ENCODE measurements at places on chromosomes 1 and 21.

- DNase-seq, result no peak
Measured at GRCh38 chr1:230278871-230279582, 147.1 kb downstream of the PGBD5 start.

- DNase-seq, result no peak
Measured at GRCh38 chr1:199691540-199691939, 336.0 kb upstream of the NR5A2 start.

DNA sequence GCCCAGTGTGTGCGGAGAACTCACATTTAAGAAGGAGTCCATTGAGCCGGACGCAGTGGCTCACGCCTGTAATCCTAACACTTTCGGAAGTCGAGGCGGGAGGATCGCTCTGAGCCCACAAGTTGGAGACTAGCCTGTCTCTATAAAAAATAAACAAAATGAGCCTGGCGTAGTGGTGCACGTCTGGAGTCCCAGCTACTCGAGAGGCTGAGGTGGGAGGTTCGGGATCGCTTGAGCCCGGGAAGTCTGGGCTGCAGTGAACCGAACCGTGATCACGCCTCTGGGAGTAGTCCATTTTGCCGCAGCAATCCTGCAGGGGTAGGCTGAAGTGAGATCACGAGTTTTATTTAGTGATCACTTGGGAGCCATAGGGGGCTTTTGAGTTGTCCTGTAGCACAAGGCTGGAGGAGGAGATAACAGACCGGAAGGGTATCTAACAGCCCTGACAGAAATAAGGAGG lies 497 bp upstream of the FUCA1 start:
- no peak for DNase-seq

- no peak for DNase-seq
Measured at GRCh38 chr1:228919914-228920313, 184.6 kb downstream of the RHOU start.

DNA sequence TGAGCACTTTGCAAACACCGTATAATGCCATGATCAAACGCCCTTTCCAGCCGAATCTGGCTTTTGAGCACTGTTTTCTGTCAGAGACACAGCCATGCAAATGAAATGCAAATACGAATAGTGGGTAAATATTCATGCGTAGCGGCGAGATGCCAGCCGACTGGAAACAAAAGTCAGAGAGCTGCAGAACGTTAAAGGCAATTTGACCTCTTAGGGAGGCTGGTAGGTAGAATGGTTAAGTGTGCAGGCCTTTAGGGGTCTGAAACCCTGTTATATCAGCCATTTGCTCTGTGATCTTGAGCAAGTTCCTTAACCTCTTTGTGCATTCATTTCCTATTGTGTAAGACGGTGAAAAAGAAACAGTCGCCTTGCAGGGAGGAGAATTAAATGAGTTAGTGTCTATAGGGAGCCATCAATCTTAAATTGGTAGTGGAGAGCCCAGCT lies 6.5 kb upstream of the SDHB start:
- no peak for DNase-seq

DNA sequence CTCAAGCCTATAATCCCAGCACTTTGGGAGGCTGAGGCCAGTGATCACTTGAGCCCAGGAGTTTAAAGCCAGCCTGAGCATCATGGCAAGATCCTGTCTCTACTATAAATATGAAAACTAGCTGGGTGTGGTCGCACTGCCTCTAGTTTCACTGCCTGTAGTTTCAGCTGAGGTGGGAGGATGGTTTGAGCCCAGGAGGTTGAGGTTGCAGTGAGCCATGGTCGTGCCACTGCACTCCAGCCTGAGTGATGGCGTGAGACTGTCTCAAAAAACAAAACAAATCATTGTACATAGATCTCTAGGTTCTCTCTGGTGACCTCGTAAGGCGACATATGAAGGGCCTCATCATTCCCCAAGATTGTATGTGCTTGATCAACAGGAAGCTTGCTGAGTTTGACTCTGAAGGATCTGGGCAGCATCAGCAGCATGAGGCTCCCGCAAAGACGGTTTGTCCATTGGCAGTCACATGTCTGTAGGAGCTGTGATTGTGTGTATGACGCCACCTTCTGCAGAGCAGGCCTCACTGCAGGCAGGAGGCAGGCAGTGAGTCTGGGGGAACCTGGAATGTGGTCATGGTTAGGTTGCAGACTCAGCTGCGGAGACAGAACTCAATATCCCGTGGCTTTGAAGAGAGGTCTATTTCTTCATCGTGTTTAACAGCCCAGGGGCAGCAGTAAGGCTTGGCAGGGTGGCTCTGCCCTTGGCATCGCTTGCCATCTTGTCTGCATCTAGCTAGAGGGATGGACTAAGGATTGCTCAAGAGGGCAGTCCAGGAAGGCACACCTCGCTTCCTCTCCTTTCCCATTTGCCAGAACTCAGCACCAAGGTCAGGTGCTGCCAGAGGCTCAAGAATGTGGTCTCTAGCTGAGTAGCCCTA lies 14.0 kb downstream of the ATP5PO start:
- DNase-seq, result peak; percentile 35

DNA sequence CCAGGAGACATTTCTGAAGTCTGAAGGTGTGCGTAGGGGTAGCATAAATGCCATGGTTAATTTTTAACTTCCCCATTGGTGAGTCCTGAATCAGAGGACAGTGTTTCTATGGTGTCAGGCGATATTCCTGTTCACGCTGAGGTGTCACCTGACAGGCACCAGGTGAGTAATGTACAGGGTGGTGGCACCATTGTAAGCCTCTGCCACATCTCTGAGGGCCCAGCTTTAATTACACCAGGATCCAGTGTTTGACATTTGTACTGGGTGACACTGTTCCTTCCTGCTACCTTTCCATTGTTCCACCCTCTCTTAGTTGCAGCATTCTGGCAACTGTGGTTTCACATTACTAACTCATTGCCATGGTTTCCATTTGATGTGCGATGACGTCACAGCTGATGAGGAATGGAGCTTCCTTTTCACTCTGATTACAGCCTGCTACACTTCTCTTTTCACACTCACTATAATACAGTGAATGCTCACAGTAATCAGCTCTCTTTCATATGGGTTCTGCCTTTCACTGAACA lies 40.6 kb upstream of the MARK1 start:
- DNase-seq, result peak; percentile 2

- no peak for DNase-seq
Measured at GRCh38 chr1:228647523-228648444, 87.5 kb upstream of the RHOU start.

DNA sequence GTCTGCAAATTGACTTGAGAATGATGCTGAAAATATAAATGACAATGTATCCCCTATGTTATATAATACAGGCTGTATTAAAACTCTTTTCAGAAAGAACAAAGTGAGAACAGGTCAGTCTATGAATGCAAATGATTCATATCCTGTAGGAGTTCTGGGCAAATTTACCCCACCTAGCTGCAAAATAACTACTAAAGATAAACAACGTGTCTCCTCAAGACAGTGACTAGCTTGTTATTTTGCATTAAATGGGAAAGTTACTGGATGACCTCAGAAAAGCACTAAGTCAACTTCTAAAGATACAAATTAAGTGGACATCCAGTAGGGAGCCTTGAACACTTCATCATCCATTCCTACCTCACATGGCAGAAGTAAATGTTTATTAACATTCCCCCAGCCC lies 11.1 kb downstream of the RNF19B start:
- no peak for DNase-seq

- DNase-seq, result no peak
Measured at GRCh38 chr1:67615886-67616285, 69.1 kb upstream of the GADD45A start.

DNA sequence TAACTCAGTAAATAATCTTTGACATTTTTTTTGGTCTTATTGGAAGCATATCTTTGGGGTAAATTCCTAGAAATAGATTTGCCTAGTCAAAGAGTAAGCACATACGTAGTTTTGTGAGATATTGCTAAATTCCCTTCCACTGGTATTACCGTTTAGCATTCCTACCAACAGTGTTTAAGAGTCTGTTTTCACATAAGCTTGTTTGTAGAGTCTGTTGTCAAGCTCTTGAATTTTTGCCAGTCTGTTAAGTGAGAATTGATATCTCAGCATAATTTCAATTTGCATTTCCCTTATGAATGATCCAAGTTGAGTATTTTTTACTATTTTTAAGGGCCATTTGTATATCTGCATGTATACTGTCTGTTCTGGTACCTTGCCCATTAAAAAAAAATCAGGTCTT lies 37.0 kb upstream of the MPC2 start:
- no peak for DNase-seq

DNA sequence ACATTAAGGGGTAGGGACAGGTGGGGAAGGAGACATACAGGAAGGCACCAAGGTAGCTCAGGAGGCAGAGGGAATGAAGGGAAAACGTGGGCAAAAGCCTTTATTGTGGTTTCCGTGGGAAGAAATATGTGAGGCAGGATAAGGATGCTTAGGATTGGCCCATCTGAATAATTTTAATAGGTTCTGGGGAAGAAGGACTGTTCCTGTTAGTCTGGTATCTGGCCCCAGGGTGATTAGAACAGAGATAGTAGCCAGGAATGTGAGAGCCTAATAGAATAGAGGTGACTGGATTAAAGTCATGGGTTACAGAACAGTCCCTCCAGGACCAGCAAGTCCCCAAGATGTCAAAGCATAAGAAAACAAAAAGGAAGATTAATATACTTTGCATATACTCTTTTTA lies 545.2 kb upstream of the CAMK1G start:
- DNase-seq, result no peak

- no peak for DNase-seq
Measured at GRCh38 chr1:233172201-233172600, 123.3 kb downstream of the PCNX2 start.

- DNase-seq, result no peak
Measured at GRCh38 chr1:103056423-103056822, 51.9 kb downstream of the COL11A1 start.

GRCh38 chr1:182601913-182602312 lies 2.3 kb downstream of the RGS16 start:
- no peak for DNase-seq

GRCh38 chr21:45408271-45408791 lies 3.4 kb downstream of the COL18A1 start:
- no peak for DNase-seq

DNA sequence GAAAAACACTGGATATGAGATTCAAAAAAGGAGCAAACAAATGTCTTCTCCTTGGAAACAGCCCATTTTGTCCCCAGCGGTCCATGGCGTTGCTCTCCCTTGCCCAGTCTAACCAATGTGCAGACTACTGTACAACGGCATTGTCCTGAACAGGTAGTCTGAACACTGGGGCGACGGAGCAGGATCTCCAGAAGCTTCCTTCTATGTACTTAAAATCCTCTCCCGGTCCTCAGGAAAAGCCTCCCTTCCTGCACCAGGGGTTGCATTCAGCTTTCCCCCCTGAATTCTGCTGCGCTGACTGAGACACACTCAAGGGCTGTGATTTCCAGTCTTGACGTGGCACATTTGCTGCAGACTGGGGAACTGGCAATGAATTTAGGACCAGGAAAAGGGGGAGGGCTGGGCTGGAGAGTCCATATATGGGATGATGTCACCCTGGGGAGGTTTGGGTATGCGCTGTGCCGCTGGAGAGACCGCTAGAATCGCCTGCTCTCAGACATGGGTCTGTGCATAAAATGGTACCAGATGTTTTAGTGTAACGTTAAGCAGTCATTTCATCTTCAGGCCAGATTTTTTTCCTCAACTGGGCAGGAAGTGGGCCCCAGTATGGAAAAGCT lies 275.9 kb upstream of the C1orf105 start:
- DNase-seq, result no peak

GRCh38 chr21:17784180-17784598 lies 35.0 kb downstream of the C21orf91 start:
- DNase-seq, result no peak

DNA sequence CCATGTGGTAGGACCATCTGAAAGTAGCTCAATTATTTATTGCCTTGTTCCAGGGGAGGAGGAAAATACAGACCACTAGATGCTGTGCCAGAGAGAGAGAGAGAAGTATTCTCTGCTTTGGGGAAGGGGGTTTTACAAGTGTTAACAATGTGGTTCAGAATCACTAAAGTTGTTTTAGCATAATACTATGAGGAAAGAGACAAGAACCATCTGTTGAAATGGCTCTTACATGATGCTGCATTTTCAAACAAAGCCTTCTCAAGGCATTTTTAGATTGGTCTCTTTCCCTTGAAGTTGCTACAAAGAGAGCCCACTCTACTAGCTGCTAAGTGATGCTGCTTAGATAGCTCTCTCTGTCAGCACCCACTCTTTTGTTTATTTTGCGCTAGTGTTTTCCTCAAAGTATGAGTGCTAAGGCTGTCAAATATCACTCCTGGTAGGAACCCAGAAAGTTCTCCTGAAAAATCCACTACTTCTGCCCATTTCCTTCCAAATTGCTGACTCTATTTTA lies 255.1 kb downstream of the NFIA start:
- no peak for DNase-seq

- no peak for DNase-seq
Measured at GRCh38 chr1:162632698-162633080, 425 bp downstream of the DDR2 start.

GRCh38 chr1:181423301-181423918 lies 59.9 kb upstream of the CACNA1E start:
- peak; percentile 40 for DNase-seq

DNA sequence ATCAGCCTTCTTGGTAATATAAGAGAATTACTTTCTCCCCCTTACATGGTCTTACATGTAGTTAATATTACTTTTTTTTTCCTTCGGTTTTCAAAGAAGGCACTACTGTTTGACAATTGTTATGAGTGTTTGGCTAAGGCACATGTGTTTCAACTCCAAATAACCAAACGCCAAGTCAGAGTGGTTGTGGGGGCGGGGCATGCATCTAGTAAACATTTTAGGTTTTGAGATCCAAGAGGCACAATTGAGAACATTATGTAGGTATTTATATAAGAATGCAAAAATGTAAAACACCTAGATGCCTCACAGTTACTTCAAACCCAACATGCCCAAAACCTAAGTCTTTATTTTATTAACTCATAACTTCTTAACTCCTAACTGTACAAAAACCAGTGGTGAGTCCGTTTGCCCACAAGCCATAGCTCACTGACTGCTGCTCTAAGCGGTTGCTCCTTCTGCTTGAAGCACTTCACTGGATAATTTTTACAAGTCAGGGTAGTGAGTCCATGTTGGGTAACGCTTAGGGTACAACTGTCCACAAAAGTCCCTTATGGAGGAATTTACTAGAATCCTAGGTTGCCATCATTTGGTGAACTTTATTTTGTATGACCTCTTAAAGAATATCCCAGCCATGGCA lies 189.9 kb downstream of the HUNK start:
- DNase-seq, result no peak

GRCh38 chr1:39370602-39371001 lies 120.8 kb upstream of the BMP8A start:
- DNase-seq, result no peak

DNA sequence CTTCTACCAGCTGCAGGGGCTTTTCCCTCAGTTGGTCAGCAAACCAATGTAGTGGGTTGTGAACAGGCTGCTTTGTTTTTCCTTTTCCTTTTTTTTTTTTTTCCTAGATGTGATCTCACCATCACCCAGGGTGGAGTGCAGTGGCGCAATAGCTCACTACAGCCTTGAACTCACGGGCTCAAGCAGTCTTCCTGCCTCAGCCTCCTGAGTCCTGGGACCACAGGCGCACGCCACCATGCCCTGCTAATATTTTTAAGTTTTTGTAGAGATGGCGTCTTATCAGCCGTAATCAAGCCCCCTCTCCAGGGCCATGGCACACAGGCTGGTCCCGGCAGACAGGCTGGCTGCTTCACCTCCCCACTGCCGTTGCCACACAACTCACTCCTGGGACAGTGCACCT lies 3.4 kb upstream of the TRIM11 start:
- DNase-seq, result no peak

All from anterior cingulate cortex (tissue), 58 donors.